ENCODE measurements at places on chromosomes 12 and 14.

DNA sequence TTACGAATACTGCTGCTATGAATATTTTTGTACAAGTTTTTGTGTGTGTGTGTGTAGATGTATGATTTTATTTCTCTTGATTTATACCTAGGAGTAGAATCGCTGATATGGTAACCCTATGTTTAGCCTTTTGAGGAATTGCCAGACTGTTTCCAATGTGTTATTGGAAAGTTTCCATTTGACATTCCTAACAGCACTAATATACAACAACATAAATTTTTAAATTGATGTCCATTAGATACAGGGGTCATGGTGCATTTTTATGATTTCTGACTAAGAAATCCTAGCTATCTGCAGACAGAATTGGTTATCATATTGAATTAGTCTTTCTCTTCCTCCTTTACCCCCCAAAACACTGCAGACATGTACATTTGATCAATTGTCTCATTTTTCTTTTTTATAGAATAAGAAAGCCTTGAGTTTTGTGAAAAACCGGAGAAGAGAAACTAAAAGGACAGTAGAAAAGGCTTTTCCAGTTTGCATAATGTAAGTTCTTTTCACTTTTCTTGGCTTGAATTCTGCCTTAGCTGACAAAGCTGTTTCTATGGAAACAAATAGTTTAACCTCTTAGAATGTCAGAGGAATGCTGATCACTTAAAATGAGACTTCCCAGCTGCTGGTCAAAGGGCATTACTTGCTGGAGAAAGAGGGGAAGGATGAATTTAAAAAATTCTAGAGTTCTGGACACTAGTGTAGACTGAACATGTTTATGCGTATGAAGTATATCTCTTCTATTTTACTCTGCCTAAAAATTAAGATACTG is 28.2 kb downstream of the PALS1 start:
- H3K4me3 ChIP-seq, result no peak overlapping the region
- H3K36me3 ChIP-seq, result peaks cover 15% of the 10 kb centered on the region
- H3K27ac ChIP-seq, result no peak overlapping the region
- no peaks in the 10 kb centered on the region for H3K27me3 ChIP-seq
- ATAC-seq, result no peak

DNA sequence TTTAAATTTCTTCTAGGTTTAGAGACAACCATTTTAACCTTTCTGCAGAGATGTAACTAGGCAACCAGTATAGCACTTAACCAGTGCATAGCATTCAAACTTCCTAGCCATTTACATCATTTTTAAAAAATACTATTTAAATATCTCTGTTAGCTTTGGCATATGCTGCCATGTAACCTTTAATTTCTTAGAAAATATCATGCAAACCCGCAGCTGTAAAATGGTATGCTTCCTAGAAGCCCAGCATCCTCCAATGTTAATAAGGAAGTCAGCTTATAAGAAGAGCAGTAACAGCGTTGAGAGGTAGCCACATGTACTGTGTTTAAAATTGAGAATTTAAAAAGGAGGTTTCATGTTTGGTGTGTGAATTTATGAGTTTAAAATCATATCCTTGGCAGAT is 22.8 kb downstream of the GNG2 start:
- peak overlapping the region; percentile 57 for H3K4me3 ChIP-seq
- H3K27me3 ChIP-seq, result no peaks in the 10 kb centered on the region
- no peak for ATAC-seq
- peak overlapping the region; percentile 78 for H3K27ac ChIP-seq

GRCh38 chr12:84085046-84085445 is 827.6 kb downstream of the SLC6A15 start:
- no peaks in the 10 kb centered on the region for H3K4me1 ChIP-seq
- H3K36me3 ChIP-seq, result no peaks in the 10 kb centered on the region
- no peak overlapping the region for H3K4me3 ChIP-seq
- no peaks in the 10 kb centered on the region for H3K27me3 ChIP-seq
- H3K27ac ChIP-seq, result no peak overlapping the region

- H3K27me3 ChIP-seq, result no peaks in the 10 kb centered on the region
- H3K27ac ChIP-seq, result no peak overlapping the region
- no peaks in the 10 kb centered on the region for H3K36me3 ChIP-seq
- ATAC-seq, result no peak
- no peaks in the 10 kb centered on the region for H3K4me1 ChIP-seq
Observed at GRCh38 chr14:91708795-91709194, 23.1 kb downstream of the CATSPERB start.

DNA sequence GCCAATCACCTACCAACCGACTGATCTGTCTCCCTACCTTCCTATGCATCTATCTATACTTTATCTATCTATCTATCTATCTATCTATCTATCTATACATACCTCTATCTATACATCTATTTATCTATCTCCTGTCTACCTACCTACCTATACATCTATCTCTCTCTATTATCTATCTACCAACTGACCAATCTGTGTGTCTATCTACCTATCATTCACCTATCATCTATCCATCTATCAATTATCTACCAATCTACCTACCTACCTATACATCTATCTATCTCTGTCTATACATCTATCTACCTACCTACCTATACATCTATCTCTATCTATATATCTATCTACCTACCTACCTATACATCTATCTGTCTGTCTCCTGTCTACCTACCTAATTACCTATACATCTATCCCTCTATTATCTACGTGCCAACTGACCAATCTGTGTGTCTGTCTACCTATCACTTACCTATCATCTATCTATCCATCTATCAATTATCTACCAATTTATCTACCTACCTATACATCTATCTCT is 3.5 kb downstream of the DNAH10 start:
- H3K36me3 ChIP-seq, result no peaks in the 10 kb centered on the region
- H3K27me3 ChIP-seq, result peaks cover 8% of the 10 kb centered on the region
- no peak overlapping the region for H3K27ac ChIP-seq
- ATAC-seq, result no peak
- H3K4me1 ChIP-seq, result peaks cover 6% of the 10 kb centered on the region

GRCh38 chr12:202081-202731 is 11.8 kb downstream of the SLC6A12 start:
- H3K4me1 ChIP-seq, result no peaks in the 10 kb centered on the region
- ATAC-seq, result no peak
- H3K36me3 ChIP-seq, result no peaks in the 10 kb centered on the region
- H3K4me3 ChIP-seq, result no peak overlapping the region

DNA sequence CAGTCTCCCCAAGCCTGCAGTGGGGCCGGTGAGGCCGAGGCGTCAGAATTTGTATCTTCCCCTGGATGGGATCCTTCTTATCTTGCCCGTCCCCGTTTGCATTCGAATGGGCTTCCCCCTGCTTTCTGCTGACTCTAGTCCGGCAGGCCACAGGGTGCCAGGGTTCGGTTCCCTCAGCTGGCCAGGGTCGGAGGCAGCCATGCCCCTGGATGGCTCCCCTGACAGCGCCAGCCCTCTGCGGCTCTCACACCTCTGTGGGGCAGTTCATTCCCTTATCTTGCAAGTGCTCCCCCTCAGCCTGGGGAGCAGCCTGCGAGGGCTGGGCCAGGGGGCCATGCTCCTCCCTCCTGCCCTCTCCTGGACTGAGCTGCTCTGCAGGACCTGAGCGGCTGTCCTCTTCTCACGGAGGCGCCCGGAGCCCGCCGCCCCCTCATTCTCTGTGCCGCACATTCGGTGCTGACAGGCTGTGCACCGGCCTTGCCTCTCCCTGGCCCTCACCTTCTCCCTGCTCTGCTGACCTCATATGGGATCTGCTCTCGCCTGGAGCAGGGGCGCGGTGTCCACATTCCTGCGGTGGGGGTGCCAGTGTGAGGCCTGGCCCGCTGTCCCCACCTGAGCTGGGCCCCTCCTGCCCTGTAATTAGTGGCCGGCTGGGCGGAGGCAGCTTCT is 32.8 kb downstream of the KIF26A start:
- H3K27me3 ChIP-seq, result no peaks in the 10 kb centered on the region
- H3K27ac ChIP-seq, result no peak overlapping the region
- no peak overlapping the region for H3K4me3 ChIP-seq
- ATAC-seq, result no peak
- no peaks in the 10 kb centered on the region for H3K36me3 ChIP-seq
- H3K4me1 ChIP-seq, result no peaks in the 10 kb centered on the region

- no peaks in the 10 kb centered on the region for H3K36me3 ChIP-seq
- peaks cover 34% of the 10 kb centered on the region for H3K4me1 ChIP-seq
- H3K27ac ChIP-seq, result peak overlapping the region; percentile 99
- H3K27me3 ChIP-seq, result no peaks in the 10 kb centered on the region
Observed at GRCh38 chr12:14256121-14256520, 109.4 kb upstream of the ATF7IP start.

DNA sequence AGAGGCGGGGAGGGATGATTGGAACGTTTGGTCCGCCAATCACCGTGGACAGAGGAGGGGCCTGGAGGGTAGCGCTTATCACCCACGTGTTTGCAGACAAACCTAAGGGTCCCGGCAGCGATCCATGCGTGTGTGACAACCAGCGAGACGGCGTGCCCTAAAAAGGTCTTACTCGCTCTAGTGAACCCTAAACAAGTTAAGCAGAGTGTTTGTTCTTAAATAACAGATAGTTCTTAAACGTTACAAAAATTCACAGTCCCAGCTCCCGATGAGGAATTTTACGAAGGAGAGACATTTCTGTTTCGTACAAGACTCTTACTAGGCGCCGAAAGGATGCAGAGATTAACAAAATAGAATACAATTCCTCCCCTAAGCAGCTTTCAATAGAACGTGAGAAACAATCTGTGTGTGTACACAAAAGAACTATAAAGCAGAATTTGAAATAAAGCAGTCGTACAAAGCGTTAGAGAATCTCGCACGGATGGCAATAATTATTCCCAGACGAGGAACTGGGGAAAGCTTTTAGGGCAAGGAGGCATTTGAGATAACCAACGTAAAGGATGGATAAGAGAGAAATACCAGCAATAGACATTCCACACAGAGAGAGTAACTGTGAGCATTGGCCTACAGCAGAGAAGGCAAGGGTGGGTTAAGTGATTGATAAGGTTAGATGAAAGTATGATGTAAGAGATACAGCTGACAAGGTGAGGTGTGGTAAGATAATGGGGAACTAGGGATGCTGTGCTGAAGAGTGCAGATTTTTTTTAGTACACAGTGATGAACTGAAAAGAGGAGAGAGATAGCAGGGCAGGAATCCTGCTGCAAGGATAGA is 831 bp upstream of the RPS6KA5 start:
- no peak overlapping the region for H3K4me3 ChIP-seq
- H3K36me3 ChIP-seq, result peaks cover 22% of the 10 kb centered on the region
- H3K4me1 ChIP-seq, result peaks cover 51% of the 10 kb centered on the region
- H3K27me3 ChIP-seq, result no peaks in the 10 kb centered on the region
- ATAC-seq, result no peak

GRCh38 chr12:52436000-52436827 is 2.0 kb upstream of the KRT75 start:
- no peaks in the 10 kb centered on the region for H3K36me3 ChIP-seq
- H3K27me3 ChIP-seq, result peaks cover 29% of the 10 kb centered on the region
- no peak for ATAC-seq

DNA sequence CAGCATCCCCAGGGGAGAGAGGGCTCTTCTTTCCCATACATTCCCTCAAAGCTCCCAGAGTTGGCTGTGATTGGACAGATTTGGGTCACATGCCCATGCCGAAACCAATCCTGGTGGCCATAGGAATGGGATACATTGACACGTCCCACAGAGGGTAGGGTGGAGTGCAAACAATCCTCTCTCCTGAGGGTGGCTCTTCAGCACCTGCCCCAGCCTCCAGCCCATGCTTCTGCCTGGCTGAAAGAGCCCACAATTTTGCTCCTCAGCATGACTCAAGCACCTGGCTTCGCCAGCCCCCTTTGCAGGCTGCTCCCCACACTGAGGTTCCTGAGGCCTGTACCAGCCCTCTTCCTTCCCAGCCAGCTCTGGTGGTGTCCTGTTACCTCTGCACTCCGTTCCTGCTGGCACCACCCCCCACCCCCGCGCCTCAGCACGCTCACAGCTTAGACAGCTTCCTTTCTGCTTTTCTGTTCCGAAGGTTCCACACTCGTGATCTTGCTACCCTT is 71.7 kb downstream of the CCDC92 start:
- no peak overlapping the region for H3K27ac ChIP-seq
- peak; percentile 30 for ATAC-seq
- peaks cover 24% of the 10 kb centered on the region for H3K27me3 ChIP-seq
- peaks cover 6% of the 10 kb centered on the region for H3K4me1 ChIP-seq
- H3K4me3 ChIP-seq, result no peak overlapping the region
- no peaks in the 10 kb centered on the region for H3K36me3 ChIP-seq

DNA sequence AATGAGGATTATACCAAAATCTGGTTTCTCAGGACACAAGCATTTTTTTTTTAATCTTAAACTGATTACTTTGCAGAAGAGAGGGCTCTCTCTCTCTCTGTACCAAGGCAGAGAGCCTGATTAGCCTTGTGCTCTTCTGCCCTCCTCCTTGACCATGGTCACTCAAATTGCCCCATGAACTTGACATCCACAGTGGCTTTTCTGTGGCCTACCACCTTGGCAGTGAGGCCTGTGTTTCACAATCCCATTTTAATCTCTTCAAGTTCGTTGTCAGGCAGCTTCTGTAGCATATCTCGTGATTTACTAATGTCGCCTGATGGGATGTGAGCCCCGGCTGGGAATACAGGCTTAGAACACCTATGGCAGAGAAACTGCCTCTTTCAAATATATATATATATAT is 30.7 kb upstream of the PWP1 start:
- no peaks in the 10 kb centered on the region for H3K27me3 ChIP-seq
- H3K36me3 ChIP-seq, result peaks cover 41% of the 10 kb centered on the region
- H3K4me3 ChIP-seq, result no peak overlapping the region
- H3K4me1 ChIP-seq, result no peaks in the 10 kb centered on the region

- H3K27me3 ChIP-seq, result no peaks in the 10 kb centered on the region
- H3K4me1 ChIP-seq, result no peaks in the 10 kb centered on the region
- H3K27ac ChIP-seq, result no peak overlapping the region
- no peak overlapping the region for H3K4me3 ChIP-seq
Observed at GRCh38 chr14:79997509-79998208, 213.6 kb downstream of the DIO2 start.

DNA sequence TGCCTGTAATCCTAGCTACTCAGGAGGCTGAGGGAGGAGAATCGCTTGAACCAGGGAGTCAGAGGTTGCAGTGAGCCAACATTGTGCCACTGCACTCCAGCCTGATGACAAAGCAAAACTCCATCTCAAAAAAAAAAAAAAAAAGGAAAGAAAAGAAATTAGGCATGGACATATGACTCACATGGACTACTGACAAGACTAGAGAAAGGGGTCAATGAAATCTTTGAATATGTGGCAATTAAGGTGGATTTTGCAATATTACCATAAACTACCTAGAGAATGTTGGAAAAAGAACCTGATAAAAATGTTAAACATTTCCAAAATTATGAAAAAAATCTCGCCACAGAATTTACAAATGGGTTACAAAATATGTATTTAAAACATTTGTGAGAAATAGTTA is 873.6 kb downstream of the C12orf50 start:
- H3K36me3 ChIP-seq, result no peaks in the 10 kb centered on the region
- no peaks in the 10 kb centered on the region for H3K4me1 ChIP-seq

Measured in activated T-helper 17 cell treated with anti-CD3 and anti-CD28 coated beads, Interleukin-2, amount 50 U/mL, for 72 hours (primary cell).